Activated T-cell treated with anti-CD3 and anti-CD28 coated beads, Interleukin-2, amount 50 U/mL, for 72 hours (primary cell): ENCODE measurements at places on chromosomes 3 and 15.

DNA sequence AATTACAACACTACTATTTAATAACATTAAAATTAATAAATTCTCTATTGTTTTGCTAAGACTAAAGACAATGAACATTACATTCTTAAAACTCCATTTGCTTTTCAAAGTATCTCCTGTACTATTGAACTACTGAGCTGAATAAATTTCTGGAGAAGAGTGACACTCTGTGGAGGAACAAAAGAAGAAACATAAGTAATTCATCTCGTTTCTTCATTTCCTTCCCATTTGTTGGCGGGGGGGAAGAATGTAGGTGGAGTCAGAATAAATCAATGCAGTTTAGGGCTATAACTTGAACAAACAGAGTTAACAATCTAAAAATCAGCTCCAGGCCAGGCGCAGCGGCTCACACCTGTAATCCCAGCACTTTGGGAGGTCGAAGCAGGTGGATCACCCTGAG lies 32.7 kb downstream of the EFHB start:
- DNase-seq: no peak

DNA sequence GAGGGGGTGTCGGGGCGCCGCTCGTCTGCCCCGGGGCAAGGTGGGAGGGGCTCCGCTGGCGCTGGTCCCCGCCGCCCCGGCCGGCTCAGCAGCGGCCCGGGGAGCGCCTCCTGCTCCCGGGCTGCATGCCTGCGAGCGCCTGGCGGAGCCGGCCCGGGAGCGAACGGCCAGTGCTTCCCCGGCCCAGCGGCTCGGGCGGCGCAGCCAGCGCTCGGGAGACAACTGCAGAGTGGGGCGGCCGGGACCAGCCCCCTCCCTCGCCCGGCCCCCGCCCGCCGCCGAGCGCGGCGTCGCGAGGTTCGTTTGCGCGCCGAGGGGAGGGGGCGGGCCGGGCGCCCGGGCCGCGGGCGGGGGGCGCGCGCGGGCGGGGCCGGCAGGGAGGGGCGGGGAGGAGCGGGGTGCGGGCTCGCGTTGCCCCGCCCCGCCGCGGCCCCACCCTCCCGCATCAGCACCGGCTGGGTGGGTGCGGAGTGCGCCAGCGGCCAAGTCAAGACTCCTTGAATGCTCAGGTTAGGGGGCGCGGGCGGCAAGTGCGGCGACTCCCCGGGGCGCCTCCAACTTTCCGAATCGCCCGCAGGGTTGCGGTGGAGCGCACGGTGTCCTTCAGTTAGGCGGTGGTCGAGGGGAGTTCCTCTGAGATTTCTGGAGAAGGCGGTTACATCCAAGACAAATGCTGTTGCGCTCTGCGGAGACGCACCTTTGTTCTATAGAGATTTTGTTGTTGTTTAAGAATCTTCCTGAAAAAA lies at the start of gene RGMA:
Gene RGMA, minus strand, starts transcription at position 231 of the 746 bp plus-strand sequence. CDS start 279 bp downstream, outside the sequence.
- DNase-seq: peak; percentile 4

GRCh38 chr15:74291101-74292071 lies 55.3 kb downstream of the CCDC33 start:
- peak; percentile 88 for DNase-seq

GRCh38 chr3:153348457-153349107 lies 186.6 kb downstream of the RAP2B start:
- DNase-seq: no peak

- no peak for DNase-seq
These were observed 59.1 kb upstream of the TLE3 start for GRCh38 chr15:70156671-70157271.

GRCh38 chr15:61827131-61827530 lies 233.1 kb downstream of the VPS13C start:
- DNase-seq: no peak

GRCh38 chr15:52462806-52463360 lies 65.8 kb downstream of the MYO5A start:
- DNase-seq: no peak

GRCh38 chr15:101342056-101342455 lies 47.0 kb upstream of the SNRPA1 start:
- no peak for DNase-seq

DNA sequence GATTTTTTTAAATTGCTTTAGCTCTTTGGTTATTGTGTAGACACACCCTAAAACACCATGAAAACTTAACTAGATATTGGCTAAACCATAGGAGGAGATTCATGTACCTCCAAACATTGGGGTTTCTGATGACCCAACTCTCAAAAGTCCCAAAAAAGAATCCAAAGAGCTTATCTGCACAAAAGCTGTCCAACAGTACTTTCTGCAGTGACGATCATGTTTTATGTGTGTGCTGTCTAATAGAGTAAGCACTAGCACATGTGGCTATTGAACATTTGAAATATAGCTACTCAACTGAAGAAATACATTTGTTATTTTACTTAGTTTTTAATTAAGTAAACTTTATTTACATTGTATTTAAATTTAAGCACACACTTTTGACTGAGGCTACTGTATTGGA lies 818.2 kb upstream of the LMCD1 start:
- DNase-seq: no peak

- no peak for DNase-seq
These were observed 6.9 kb upstream of the NME9 start for GRCh38 chr3:138336454-138336999.

DNA sequence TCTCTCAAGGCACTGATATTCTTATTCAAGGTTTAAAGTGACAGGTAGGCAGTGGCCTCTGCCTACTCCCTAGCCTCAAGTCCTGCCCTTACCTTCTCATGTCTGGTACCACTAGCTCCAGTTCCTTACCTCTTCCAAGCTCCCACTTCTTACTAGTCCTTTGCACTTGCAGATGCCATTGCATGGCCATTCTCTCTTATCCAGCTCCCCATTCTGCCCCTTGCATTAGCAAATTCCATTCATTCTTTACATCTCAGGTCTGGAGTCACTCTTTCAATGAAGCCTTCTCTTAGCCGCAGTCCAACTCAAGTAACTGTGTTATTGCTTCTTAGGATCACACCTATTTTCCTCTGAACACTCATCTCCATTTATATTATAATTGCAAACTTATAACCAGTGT lies 807.1 kb downstream of the EDEM1 start:
- DNase-seq: no peak

- DNase-seq: no peak
These were observed 329.0 kb downstream of the IGSF11 start for GRCh38 chr3:118705487-118706219.
